ENCODE measurements at places on chromosomes 7 and 10. TPM values are rescaled to one million over a fixed set of nuclear protein-coding genes. Genes with fewer than 3 reads are reported as not detected.

DNA sequence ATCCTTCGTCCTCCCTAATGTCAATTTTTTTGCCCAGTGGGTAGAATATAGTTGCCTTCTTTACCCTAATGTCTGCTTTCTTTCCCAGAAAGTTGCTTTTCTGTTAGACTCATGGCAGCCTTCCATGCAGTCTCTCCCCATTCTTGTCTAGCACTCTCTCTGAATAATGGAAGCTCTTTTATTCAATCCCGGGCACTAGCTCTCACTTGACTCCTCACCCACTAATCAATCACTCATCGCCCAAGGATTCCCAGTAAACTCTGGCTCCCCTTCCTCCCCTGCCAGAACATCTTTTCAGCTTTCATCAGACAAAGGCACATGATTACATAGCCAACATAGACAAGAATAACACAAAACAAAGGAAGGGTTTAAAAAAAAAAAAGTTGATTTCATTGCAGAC, 100.2 kb upstream of the RELN start:
- H3K4me1 ChIP-seq = no peaks in the 10 kb centered on the region
- H3K27ac ChIP-seq = no peak overlapping the region
- no peak overlapping the region for H3K4me3 ChIP-seq
- peaks cover 7% of the 10 kb centered on the region for H3K27me3 ChIP-seq

- H3K27me3 ChIP-seq = no peaks in the 10 kb centered on the region
- no peak overlapping the region for H3K27ac ChIP-seq
- H3K4me1 ChIP-seq = peaks cover 2% of the 10 kb centered on the region
- peaks cover 21% of the 10 kb centered on the region for H3K36me3 ChIP-seq
These were observed 27.6 kb downstream of the SGPL1 start for GRCh38 chr10:70843333-70843732.

- no peaks in the 10 kb centered on the region for H3K4me1 ChIP-seq
- H3K4me3 ChIP-seq = no peak within 1 kb of the TSS
- DNase-seq = no peak
- no peak within 1 kb of the TSS for H3K27ac ChIP-seq
- peaks cover 17% of the 10 kb centered on the region for H3K27me3 ChIP-seq
- H3K36me3 ChIP-seq = no peaks in the 10 kb centered on the region
These were observed at the start of gene CACNB2 for GRCh38 chr10:18140149-18140956. Gene CACNB2 (plus strand): TSS chr10:18140424.

DNA sequence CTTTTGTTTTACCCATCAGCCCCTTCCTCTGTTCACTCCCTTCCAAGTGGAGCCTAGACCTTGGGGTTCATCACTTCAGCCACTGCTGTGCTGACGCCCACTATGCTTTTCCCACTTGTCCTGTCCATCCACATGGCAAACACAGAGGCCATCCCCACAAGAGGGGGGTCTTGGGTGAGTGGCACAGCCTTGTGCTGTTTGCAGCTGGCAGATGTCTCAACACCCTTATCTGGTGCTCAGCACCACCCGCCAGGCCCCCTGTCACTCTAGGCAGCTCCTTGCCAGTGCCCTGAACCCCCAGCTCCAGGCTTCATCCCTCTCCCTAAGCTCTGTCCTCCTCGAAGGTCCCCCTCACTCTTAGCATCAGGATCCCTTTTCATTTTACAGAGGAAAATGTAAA, 13.1 kb downstream of the BLVRA start:
- peaks cover 5% of the 10 kb centered on the region for H3K36me3 ChIP-seq
- DNase-seq = no peak
- H3K27ac ChIP-seq = no peak overlapping the region

DNA sequence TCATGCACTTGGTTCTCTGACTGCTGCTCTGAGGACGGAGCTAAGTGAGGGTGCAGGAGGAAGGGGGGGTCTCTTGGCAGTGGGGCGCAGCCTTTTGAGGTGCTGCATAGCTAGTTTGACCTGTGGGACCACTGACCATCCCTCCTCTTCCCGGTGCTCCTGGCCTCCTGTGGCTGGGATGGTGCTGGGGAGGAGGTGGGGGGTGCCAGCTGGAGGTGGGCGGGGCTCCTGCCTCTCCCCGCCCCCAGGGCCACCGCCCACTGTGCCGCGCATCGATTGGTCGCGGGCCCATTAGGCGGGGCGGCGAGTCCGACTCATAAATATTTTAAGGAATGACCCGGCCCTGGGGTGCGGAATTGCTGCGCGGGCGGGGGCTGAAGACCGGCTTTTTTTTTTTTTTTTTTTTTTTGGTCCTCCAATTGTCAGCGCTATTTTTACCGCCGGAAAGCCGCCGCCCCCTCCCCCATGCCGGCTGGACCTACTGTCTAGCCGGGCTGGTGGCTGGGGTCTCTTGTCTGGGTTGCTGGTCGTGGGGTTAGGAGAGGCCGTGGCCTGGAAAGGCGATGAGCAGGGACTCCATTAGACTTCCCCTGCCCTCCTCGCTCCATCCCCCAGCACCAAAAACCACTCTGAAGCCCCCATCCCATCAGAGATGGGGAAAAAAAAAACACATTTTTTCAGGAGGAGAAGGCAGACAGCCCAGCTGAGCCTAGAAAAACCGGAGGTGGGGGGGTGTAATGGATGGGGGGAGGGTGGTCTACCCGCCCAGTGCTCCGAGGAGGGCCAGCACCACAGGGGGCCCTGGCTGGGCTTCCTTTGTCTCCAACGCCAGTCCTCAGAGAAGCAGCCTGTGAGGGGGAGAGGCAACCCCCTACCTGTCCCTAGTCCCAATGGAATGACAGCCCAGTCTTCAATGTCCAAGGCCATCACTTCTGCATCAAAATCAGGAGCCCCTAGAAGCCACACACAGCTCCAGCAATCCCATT, 6.4 kb downstream of the SH2B2 start:
- H3K27me3 ChIP-seq = no peaks in the 10 kb centered on the region
- H3K4me3 ChIP-seq = no peak overlapping the region
- DNase-seq = no peak

DNA sequence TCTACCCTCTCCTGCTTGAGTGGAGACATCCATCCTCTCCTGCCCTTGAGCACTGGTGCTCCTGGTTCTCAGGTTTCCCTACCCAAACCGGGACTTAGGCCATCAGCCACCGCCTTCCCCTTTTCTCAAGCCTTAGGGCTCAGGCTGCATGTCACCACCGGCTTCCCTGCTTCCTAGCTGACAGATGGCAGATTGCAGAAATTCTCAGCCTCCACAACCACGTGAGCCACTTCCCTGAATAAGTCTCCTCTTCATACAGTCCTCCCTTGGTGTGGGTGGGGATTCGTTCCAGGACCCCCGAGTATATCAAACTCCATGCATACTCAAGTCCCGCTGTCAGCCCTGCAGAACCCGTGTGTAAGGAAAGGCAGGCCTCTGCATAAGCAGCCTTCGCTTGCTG, 203.5 kb upstream of the ZNF32 start:
- peaks cover under 1% of the 10 kb centered on the region for H3K4me1 ChIP-seq
- DNase-seq = no peak
- H3K4me3 ChIP-seq = no peak overlapping the region
- no peak overlapping the region for H3K27ac ChIP-seq

DNA sequence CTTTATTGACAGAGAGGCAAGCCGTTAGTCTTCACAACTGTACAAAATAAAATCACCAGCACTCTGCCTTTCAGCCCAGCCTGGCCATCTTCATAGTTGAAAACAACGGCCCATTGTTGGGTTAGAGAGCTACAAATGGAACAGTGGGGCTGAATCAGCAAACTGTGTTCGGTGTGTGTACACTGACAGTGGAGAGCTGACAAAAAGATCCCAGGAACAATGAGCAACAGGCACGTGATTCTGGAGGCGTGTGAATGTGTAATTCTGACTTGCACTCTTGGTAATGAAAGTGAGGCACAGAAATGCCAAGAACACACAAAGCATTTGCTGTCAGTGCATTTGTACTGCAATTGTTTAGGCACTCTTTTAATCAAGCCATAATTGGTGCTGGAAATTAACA, 303.7 kb downstream of the WDR11 start:
- no peak overlapping the region for H3K27ac ChIP-seq
- DNase-seq = no peak
- no peaks in the 10 kb centered on the region for H3K36me3 ChIP-seq
- no peak overlapping the region for H3K4me3 ChIP-seq

DNA sequence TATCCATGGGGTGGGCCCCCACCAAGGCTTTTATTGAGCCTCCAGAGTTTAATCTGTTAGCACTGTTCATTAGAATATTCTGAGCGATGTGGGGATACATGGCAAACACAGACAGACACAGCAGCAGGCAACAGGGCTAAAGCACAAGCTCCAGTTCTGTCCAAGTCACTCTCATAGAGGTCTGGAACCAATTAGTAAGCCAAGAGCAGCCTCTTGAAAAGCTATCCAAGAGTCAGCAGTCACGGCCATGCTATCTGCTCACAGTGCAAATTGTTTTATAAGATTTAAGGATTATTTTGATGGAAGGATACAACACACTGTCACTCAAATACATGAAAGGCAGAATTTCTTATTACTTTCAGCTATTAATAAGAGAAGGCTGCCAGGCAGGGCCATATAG, 86.4 kb upstream of the DGKB start:
- H3K4me3 ChIP-seq = no peak overlapping the region
- no peak for DNase-seq
- no peaks in the 10 kb centered on the region for H3K27me3 ChIP-seq
- H3K27ac ChIP-seq = no peak overlapping the region
- H3K36me3 ChIP-seq = no peaks in the 10 kb centered on the region

DNA sequence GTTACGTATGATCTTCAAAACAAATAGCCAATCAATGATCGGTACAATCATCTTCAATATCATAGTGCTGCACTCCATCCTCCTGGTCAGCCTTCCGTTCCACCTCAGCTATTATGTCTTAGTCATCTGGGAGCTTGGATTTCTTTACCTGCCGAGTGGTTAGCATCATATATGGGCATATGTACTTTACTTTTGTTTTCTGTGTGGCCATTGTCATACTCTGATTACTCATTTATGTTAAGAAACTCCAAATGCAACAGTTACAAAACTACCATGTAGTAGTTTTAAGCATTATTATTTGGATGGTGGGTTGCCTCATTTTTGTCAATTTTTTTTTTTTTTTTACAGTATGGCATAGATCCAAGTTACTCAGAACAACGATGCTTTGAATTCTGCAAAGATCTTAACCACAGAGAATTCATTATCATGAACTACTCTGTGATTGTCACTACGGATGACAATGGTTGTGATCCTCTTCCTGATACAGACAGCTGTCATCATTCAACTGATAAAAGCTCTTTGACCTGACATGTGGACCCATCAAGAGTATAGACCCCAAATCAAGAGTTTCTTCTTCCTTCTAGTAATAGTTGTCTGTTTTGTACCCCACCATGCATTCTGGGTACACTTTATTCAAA, 52.1 kb upstream of the NME8 start:
- no peak overlapping the region for H3K27ac ChIP-seq
- H3K27me3 ChIP-seq = no peaks in the 10 kb centered on the region
- no peak overlapping the region for H3K4me3 ChIP-seq
- H3K36me3 ChIP-seq = no peaks in the 10 kb centered on the region

DNA sequence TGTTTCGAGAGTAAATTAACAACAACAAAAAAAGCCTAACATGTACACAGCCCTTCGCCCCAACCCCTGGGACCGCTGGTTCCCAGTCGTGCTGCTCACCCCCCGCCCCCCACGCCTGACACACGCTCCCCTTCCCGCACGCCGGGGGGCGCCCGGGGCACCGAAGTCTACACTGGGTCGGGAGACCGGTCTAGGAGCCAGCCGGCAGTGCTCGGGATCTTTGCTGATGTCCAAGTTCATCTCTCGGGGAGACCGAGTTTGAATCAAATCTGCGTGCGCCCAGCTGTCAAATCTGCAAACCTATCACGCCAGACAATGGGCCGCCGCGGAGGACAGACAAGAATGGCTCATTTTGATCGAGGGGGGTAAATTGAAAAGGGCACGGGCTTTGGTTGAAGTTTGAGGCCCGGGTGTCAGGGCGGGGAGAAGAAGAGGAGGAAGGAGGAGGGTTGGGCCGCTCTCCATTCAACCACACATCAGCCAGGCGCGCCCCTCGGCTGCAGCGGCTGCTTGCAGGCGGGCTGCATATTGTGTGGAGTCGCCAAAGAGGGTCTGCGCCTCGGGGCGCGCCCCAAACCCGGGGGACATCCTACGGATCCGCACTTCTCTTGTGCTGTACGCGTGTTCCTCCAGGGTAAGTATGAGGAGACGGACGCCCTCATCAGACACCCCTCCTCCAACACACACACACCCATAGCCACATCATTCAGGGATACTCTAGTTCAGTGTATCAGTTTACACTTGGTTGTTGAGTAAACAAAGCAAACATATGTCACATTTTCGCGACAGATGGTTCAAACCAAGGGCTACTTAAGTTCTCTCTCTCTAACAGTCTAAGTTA, 1.3 kb upstream of the GFRA1 start:
- H3K27ac ChIP-seq = no peak overlapping the region
- H3K4me3 ChIP-seq = no peak overlapping the region
- H3K36me3 ChIP-seq = no peaks in the 10 kb centered on the region
- H3K4me1 ChIP-seq = no peaks in the 10 kb centered on the region
- no peak for DNase-seq
- H3K27me3 ChIP-seq = peaks cover 24% of the 10 kb centered on the region

GRCh38 chr10:15236340-15236739, 67.8 kb upstream of the NMT2 start:
- H3K27ac ChIP-seq = no peak overlapping the region
- H3K36me3 ChIP-seq = no peaks in the 10 kb centered on the region
- no peaks in the 10 kb centered on the region for H3K27me3 ChIP-seq
- no peak for DNase-seq

Gene ZNF503
- total RNA-seq = not detected

Gene UTF1
- total RNA-seq = not detected

All from CD4-positive, CD25-positive, alpha-beta regulatory T cell (primary cell).